ENCODE measurements at places on chromosomes 4 and X.

- no peak for DNase-seq
Measured at GRCh38 chrX:13754765-13755164, 20.2 kb downstream of the OFD1 start.

- no peak for DNase-seq
Measured at GRCh38 chr4:153634738-153635353, 49.2 kb upstream of the TLR2 start.

GRCh38 chr4:106951891-106952290, 84.2 kb downstream of the DKK2 start:
- no peak for DNase-seq

- no peak for DNase-seq
Measured at GRCh38 chrX:43745938-43746721, 90.0 kb downstream of the MAOA start.

GRCh38 chrX:13223868-13224567, 95.8 kb downstream of the ATXN3L start:
- no peak for DNase-seq

- DNase-seq, result no peak
Measured at GRCh38 chrX:129557844-129558480, 17.9 kb downstream of the OCRL start.

DNA sequence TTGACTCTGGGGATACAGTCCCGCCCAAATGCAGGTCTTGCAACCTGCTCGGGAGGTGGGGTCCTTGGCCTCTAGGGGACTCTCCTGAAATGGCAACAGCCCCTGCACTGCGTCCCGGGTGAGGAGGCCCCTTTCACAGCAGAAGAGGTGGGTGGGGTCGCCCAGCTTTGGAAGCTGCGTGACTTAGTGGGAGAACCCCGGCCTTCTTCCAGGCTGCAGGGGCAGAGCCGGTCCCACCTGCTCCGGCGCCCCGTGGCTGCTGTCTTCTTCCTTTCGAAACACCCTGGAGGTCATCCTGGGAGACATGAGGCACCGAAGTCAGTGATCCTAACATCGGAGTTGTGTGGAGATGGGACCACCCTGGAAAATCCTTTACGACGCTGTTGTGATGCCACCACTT, 103.7 kb upstream of the ADRA2C start:
- no peak for DNase-seq

GRCh38 chr4:127631420-127631819, 1.3 kb upstream of the INTU start:
- no peak for DNase-seq

DNA sequence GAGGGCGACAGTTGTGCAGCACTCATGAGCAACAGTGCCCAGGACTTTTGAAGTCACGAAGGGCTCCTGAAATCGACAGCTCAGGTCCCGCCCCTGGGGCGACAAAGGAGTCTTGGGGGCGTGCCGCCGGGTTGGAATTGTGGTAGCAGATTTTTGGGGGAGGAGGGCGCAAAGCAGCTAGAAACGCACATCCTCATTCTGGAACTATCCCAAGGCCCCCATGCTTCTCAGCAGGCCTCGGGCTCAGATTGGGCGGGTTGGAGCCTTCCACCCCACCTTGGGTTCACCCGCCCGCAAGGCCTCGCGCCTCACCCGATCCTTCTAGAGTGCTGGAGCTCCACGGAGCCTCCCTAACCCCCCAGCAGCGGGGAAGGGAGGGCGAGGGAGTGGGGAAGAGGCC, 85.5 kb downstream of the HPRT1 start:
- DNase-seq, result no peak

- no peak for DNase-seq
Measured at GRCh38 chrX:95884186-95884585, 800.5 kb upstream of the DIAPH2 start.

DNA sequence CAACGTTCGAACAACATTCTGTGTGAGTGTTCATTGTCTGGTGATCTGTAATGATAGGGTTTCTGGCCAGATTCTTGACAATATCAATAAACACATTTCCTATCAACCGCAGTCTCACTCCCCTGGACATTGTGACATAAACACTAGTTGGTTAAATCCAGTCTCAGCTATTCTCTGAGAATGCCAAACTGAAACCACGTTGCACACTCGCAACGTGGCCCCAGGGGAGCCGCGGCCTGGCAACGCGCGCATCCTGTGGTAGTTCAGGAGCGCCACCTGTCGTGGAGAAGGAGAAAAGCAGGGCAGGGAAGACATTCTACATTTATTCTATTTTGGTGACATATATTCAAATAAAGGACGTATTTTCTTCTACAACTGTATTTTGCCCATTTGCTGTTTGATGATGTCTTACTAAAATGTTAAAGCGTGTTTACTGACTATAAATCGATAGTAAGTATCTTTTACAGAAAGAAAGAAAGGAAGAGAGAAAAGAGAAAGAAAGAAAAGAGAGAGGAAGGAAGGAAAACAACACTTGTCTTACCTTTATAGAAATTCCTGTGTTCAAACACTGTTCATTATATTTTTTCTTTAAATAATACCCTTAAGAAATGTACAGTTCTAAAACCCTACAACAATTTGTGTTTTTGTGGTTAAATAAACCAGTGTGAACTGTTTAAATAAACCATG, 738.3 kb upstream of the FRG1 start:
- no peak for DNase-seq

DNA sequence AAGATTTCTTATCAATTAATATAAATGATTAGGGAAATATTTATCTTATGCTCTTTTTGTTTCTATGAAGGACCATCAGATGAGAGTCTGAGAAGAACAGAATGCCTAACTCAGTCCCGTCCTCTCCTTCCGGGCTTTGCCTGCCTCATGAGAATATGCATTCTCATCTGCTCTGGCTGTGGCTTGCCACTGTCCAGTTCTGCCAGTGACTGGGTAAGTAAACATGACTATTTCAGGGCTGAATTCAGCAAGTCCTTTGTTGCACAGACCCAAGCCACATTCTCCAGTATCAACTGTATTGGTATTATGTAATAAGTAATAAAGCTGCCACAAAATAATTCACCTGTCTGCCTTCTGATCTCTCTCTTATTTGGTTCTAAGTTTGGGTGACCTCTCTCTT, 110.7 kb downstream of the WDFY3 start:
- no peak for DNase-seq

- DNase-seq, result no peak
Measured at GRCh38 chr4:152880263-152880662, 55.9 kb upstream of the FHDC1 start.

DNA sequence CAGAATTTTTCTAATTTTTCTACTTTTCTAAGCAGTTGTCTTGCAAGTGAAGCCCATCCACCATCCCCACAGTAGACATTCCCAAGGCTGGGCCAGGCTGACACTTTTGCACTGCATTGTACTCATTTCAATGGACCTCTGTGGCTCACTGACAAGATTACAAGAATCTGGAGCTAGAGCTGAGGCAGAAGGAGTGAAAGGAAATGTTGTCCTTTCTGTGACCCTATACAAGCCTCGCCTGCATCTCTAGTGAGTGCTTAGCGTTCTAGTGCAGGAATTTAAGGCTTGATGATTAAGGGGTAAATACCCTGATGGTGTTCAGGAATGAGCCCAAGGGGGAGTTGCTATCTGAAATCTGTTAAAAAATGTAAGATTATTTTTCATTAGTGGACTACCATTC, 6.3 kb downstream of the MAGED1 start:
- DNase-seq, result no peak

DNA sequence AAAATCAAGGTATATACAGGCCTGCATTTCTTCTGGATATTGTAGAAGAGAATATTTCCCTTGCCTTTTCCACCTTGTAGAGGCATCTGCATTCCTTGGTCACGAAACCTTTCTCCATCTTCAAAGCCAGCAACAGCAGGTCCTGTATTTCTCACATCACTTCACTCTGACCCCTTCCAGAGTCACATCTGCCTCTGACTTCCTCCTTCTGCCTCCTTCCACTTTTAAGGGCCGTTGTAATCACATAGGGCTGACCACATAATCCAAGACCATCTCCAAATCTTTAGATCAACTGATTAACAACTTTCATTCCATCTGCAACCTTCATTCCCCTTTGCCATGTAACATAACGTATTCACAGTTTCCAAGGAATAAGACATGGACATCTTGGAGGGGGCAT, 38.3 kb upstream of the NDP start:
- DNase-seq, result no peak

DNA sequence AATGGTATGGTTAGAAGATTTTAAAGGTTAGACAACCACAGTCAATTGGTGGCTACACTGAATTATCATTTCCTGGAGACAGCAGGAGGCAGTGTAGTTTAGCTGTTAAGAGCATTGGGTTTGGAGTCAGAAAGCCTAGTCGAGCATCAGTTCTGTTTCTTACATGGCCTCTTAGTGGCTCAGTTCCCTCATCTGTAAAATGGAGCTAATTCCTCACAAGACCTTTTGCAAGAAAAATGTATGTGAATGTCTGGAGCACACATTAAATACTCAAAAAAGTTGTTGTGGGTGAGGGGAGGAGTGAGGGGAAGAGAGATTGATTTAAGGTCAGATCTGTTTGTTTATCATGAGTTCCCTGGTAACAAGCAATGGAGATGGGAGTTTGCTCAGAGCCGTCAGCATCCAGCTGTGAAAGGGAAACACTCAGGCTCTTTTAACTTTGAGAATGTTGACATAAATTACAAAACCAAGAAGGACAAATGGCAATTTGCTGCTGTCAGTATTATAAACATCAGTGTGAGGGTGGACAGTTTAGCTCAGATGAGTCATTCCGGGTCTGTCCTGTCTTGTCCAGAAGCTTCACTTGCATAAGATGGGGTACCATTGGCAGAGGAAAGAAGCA, 98.2 kb upstream of the PGRMC2 start:
- no peak for DNase-seq

DNA sequence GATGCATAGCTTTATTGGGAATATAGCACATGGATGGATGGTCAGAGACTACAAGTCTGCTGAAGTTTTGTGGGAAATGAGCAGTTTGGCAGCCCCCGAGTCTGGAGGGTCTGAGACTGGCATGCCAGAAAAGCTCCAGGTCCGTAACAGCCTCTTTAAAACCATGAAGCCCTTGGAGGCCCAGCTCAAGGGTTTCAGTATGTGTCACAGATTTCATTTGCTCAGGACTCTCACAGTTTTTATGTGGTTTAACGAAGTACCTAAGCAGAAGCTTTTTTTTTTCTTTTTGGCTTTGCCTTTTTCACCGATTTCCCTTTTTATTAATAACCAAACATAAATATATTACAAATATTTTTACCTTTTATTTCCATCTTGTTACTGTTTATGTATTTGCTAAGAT, 30.6 kb upstream of the TMEM184C start:
- DNase-seq, result no peak

DNA sequence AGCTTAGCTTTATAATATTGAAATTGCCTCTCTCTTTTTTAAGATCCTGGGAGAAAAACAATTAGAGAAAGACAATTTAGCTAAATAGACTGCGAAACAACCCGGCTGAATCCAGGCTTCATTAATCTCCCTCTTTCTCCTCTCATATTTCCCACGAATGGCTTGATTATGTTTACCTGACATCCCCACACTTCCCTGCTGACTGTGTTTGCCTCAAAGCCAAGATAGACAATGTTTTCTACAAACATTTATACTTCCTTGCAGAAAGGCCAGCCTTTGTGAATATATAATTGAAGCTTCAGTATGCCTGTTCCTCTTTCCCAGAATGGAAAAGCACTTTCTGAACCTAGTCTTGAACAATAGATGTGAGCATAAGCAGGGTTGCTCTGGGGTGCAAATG, 566.8 kb downstream of the PDHA2 start:
- DNase-seq, result no peak

GRCh38 chr4:100796332-100796731, 278.5 kb upstream of the EMCN start:
- no peak for DNase-seq

GRCh38 chr4:153189016-153189801, 15.0 kb upstream of the TRIM2 start:
- no peak for DNase-seq

GRCh38 chr4:139576219-139576618, 20.2 kb upstream of the SETD7 start:
- no peak for DNase-seq

DNA sequence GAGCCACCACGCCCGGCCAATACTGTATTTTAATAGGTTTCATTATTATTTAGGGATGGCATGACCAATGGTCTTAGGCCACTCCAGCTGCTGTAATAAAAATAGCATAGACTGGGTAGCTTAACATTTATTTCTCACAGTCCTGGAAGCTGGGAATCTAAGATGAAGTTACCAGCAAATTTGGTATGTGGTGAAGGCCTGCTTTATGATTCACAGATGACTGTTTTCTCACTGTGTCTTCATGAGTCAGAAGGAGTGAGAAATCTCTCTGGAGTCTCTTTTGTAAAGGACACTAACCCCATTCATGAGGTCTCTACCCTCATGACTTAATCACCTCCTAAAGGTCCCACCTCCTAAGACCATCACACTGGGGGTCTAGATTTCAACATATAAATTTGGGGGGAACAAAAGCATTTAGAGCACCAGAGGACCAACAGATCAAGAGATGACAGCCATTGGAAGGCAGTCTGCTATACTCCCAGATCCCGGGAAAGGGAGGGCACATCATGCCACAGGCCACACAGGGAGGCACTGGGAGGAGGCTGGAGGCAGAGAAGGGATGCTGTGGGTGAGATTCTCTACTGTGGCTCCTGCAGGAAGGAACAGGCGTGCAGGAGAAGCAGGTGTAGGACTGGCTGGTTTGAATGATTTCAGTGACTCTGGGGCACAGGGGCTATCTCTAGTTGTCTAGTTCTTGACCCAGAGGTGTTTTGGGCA, 335.8 kb upstream of the SFRP2 start:
- DNase-seq, result no peak

GRCh38 chr4:147831551-147832171, 99.8 kb downstream of the ARHGAP10 start:
- no peak for DNase-seq

DNA sequence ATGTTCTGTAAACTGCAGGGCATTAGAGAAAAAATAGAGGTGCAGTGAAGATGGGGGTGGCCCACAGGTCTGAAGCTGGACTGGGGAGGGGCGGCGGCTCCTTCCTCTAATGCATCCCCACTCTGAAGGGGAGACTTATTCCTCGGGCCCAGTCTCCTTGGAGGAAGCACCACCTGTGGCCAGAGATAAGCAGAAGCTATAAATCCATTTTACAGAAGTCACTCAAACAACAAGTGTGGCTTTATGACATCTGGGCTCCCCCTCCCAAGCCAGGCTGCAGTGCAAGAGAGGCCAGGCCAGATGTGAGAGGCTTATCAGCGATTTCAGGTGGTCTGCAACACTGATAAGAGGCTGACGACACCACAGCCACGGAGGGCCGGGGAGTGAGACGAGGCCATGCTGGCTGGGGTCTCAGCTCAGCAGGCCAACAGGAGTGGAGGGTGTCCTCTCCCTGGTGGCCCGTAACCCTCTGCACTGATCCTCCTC, 15.8 kb downstream of the CYTL1 start:
- DNase-seq, result no peak

DNA sequence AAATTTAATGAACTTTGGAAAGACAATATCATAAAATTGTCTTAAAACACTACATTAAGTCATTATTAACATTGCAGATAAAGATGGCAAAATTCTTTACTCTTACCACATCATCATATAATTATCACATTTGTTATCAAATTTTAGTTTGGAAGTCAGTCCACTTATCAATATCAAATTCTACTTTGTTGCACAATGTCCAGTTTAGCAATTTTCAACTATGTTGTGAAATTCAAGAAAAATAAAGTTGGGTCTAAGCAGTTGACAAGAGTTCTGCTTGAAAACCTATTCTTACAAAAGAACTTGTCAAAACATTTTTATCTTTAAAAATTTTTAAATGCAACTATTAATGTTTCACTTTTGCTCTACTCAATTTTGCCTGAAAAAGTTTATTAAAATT, 44.7 kb upstream of the TET2 start:
- no peak for DNase-seq

GRCh38 chrX:140091125-140091886, 126.0 kb upstream of the CXorf66 start:
- no peak for DNase-seq

- DNase-seq, result no peak
Measured at GRCh38 chr4:84530871-84531270, 31.8 kb upstream of the NKX6-1 start.
